ENCODE measurements at places on chromosomes 4 and X.
A peak's percentile ranks its signal among the peaks of the same experiment; 100 is the strongest.

DNA sequence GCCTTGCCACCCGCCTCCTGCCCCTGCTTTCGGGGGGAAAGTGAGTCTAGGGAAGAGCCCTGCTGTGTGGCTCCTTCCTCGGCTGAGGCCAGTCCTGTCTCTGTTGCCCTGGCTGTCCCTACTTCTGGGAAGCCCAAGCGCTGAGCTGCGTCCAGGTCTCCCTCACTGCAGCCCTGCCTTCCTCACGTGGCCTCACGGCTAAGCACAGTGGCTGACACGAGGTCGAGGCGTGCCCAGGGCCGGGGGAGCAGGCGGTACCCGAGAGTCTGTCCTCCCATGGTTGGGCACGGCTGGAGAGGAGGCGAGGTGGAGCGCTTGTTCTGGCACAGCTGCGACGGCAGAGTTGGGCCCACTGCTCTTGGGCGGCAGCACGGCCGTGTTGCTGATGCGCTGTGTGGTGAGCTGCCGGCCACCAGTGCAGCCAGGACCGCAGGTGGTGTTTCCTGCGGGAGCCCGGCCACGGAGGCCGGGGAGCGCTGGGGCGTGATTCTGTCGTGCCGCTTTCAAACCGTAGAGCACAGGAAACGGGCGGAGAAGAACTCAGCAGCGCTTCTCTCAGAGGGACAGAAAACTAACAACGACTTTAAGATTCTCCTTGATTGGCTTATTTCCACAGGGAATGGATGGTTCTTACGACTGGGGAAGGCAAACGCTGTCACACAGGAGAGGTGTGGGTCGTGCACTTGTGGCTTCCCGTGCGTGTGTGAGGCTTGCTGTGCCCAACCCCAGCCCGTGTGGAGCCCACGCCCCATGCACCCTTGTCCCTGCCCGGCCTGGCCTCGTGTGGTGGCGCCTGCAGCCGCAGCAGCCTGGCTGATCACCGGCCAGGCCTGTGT is 21.3 kb downstream of the MAEA start:
- DNase-seq, result no peak

GRCh38 chr4:40214038-40214437 is 17.2 kb downstream of the RHOH start:
- no peak for DNase-seq

GRCh38 chr4:165207016-165207430 is 338 bp upstream of the KLHL2 start:
- no peak for DNase-seq

DNA sequence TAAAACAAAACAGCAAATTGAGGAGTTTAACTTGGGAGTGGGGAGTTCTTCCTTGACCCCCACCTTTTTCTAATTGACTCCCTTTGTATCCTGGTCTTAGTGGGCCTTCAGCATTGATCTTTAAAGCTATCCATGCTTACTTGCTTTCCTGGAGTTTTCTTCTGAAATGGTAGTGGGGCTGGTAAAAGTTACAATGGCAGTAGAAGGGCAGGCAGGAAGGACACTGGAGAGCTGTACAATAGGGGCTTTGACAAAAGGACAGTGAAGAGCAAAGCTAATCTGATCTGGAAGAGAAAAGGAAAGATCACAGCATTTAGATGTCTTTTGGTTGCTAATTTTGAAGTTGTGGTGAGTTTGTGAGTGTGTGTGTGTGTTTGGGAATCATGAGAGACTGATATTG is 111.5 kb downstream of the MID1 start:
- DNase-seq, result no peak

DNA sequence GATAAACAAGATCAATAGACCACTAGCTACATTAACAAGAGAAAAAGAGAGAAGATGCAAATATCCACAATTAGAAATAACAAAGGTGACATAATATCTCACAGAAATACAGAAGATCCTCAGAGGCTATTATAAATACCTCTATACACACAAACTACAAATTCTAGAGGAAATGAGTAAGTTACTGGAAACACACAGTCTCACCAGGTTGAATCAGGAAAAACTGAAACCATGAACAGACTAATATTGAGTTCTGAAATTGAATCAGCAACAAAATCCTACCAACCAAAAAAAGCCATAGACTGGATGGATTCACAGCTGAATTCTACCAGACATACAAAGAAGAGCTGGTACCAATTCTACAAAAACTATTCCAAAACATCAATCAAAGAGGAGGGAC is 211.8 kb upstream of the CPEB2 start:
- no peak for DNase-seq

DNA sequence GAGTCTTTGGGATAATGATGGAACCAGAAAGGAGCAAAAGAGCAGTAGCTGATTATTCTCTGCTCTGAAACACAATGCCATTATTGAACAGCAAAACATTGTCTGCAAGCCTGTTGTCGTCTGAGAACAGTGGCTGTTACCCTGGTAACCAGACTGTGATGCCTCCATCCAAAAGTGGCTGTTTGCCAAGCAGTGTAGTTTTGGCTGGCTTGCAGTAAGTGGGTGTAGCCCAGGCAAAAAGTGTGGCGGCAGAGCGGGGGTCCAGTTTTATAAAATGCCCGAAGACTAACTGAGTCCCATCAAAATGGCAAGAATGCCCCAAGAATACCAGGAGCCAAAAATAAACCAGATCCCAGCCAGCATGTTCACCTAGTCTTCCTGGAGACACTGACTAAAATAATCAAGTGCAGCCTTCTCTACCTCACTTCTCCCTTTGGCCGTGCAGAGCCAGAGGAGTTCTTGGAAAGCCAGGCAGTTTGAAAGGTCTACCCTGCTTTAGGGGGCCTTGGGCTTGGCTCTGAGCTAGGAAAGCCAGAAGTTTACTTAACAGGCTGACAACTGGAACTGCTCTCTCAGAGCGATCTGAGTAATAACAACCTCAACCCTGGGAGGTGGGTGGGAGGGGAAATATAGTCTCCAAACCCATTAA is 2.6 kb downstream of the PLP1 start:
- DNase-seq, result no peak

- DNase-seq, result no peak
Measured at GRCh38 chrX:13257223-13258051, 62.4 kb downstream of the ATXN3L start.

DNA sequence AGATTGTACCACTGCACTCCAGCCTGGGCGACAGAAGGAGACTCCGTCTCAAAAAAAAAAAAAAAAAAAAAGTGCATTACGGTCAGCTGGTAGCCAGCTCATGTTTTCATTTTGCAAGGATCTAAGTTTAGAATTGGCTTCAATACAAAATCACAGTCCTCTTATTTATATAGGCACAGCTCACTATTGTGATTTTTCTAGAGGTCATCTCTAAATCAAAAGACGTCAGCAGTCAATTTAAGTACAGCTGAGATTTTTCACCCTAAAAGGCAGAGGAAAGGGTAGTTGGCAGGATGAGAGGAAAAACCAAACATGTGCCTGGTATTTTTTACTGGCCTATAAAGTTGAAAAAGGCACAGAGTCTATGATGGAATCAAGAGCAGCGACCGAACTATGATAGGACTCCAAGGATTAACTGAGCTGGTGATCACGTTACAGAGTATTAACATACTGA is 30.8 kb downstream of the ASB5 start:
- DNase-seq, result no peak

DNA sequence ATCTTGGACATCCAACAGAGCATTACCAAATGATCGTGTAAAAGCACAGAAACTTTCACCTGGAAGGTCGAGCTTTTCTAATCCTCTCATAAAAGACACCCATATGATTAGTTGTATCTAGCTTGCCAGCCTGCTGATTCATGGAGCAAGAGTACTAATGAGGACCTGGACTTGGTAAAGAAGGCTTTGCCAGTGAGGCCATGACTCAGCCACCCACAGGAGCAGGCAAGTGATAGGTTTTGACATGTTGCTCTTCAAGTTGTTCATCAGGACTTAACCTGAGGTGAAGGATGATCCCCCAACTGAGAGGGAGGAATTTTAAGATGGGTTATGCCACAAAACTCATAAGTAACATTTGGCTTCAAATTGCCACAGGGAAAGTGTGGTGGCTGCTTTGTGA is 24.7 kb upstream of the EPGN start:
- DNase-seq, result no peak

DNA sequence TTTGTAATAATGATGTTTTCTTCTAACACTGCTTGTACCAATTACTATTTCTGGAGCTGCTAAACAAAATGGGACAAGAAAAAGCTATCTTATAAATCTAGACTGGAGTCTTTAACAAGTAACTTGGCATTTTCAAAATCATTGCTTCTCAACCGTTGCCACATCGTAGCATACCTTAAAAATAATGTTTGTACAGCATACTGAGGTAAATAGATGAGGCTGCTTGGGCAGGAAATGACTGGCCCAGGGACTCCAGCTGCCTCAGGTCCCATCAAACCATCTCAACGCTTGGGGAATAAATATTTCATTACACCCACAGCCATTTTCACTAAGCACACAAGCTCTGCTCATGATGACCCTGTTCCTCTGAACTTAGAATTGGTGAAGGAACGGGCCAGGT is 115.1 kb downstream of the SPANXA1 start:
- DNase-seq, result no peak

- peak; percentile 55 for DNase-seq
Measured at GRCh38 chr4:145482209-145483037, 770 bp downstream of the SMAD1 start.

DNA sequence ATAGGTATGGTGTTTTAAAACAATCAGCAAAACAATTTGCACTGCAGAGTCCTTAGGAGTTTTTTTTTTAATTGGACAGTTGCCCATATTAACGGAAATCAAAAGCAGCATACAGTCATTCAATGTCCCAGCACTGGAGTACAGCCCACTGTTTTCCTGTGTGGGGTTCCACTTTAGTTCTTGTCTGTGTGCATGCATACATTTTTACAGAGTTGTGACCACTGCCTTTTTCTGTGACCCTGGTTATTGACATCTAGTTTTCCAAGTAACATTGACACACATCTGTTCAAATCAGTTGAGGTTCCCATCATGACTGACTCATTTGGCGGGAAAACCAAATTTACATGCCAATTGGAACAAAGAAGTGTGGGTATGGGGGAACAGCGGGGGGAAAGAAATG is 83.3 kb downstream of the HPRT1 start:
- no peak for DNase-seq

GRCh38 chrX:139290310-139290709 is 240.2 kb upstream of the F9 start:
- DNase-seq, result no peak

GRCh38 chr4:27187786-27188185 is 327.1 kb downstream of the STIM2 start:
- DNase-seq, result no peak

GRCh38 chr4:12137575-12137974 is 708.9 kb upstream of the HS3ST1 start:
- DNase-seq, result no peak

GRCh38 chr4:90241008-90241407 is 113.8 kb downstream of the CCSER1 start:
- DNase-seq, result no peak

- DNase-seq, result no peak
Measured at GRCh38 chrX:19198473-19198872, 76.2 kb upstream of the ADGRG2 start.

- no peak for DNase-seq
Measured at GRCh38 chrX:15525664-15526416, 25.2 kb downstream of the BMX start.

DNA sequence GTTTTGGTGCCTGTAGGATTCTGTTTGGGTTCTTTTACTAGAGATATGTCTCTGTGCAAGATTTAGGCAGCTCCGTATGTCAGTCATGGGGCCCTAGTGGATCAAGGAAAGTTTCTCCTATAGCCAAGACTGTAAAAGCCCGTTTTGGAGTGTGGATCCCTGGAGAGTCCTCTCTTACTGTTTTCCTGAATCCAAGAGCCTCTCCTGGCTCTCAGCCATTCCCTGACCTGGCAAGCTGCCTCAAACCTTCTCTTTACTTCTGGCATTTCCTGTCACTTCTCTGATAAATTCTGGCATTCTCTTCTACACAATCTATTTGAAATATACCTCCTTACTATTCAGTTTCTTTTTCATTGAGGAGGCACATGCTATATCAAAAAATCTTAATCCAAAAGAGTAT is 41.4 kb downstream of the DCAF12L2 start:
- no peak for DNase-seq

DNA sequence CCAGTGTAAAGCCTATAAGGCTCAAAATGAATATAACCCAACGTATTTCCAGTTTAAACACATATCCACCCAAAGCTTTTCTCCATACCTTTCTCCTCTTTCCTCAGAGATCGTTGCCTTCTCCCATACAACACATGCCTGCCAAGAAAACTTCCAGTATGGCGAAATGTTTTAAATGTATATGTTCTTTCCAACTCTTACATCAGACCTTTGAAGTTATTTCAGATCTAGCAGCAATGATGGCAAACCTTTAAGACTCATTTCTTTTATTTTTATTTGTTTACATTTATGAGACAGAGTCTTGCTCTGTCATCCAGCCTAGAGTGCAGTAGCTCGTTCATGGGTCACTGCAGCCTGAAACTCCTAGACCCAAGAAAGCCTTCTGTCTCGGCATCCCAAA is 265.4 kb downstream of the BMPR1B start:
- no peak for DNase-seq

DNA sequence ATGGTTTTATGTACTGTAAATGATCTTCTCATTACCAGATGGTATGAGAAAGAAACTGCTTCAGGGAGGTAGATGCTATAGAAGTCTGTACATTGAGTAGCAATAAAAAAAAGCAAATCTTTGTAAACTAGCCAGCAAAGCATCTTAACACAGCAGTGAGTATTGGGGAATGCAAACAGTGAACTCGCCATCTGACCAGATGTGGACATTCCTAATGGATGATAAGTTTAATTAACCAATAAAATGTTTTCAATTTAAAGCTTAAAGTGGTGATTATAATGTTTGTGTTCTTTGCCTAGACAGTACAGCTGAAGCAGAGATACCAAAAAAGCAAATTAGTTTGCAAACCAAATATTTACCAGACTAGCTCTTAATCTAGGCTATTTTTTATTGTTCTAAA is 1144.2 kb downstream of the FAT4 start:
- DNase-seq, result no peak

GRCh38 chr4:145218251-145218650 is 37.9 kb upstream of the OTUD4 start:
- DNase-seq, result no peak

GRCh38 chr4:8283161-8283560 is 13.6 kb downstream of the HTRA3 start:
- DNase-seq, result no peak

- DNase-seq, result no peak
Measured at GRCh38 chr4:143186212-143186611, 1.5 kb downstream of the USP38 start.

Measured in stimulated activated CD8-positive, alpha-beta memory T cell treated with anti-CD3 and anti-CD28 coated beads, Interleukin-4, amount 100 ng/mL, for 4 hours (primary cell).